ENCODE measurements at places on chromosomes 5 and 9. TPM values are rescaled to one million over a fixed set of nuclear protein-coding genes. Genes with fewer than 3 reads are reported as not detected.

- DNase-seq, result peak; percentile 18
These were observed 650 bp downstream of the ELP1 start for GRCh38 chr9:108933231-108933717.

- no peak for DNase-seq
These were observed 58.0 kb upstream of the COL15A1 start for GRCh38 chr9:98885575-98886295.

DNA sequence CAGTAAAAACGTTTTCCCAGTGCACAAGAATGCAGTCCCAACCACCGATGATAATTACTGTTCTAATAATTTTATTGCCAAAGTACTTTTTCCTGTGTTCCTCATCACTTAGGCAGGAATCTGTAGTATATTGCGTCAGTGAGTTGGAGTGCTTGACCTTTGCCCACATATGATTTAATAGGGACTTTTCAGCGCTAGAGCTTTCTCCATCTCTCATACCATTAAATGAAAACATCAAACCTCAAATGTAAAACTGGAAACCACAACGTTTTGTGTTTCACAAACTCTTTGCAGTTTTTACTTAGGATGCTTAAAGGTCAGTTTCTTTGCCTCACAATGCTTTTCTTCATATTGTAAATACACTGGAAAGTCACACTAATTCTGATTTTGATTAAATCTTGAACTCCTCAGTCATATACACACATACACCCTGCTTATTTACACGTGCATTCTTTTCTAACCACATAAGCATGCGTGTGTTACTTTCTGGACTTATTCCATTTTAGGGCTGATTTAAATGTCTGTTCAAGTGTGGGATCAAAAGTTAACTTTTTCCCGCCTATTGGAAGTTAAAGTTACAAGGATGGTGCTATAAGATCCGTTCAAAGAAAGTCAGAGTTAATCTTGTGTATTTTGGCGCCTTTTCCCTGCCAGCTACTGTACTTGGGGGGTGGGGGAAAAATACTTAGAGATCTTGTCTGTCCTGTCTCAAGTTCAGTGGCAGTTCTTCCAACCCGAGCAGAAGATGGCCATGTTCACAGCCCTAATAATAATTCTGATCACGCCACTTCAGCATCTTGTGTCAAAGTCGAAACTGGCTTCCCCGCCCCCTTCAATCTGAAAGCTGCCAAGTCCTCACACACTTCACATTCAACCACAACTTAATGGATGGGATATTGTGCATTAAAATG lies 6.6 kb upstream of the NFIB start:
- DNase-seq, result peak; percentile 81

DNA sequence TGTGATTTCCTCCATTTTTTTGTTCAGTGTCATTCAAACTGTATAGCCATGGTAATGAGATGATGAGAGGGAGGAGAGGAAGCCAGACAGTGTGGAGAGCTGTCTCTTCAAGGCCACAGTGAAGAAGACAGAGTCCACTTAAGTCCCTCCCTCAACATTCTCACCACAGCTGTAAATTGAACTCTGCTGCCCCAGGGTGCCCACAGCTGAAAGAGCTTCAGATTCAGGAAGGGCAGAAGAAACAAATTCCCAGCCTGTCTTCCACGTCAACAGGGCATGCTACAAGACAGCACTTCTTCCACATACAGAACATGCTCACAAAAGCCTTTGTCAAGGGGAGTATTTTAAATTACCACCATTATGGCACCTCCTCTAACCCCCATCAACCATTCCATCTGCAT lies 100.4 kb downstream of the KLHL3 start:
- DNase-seq, result peak; percentile 13

DNA sequence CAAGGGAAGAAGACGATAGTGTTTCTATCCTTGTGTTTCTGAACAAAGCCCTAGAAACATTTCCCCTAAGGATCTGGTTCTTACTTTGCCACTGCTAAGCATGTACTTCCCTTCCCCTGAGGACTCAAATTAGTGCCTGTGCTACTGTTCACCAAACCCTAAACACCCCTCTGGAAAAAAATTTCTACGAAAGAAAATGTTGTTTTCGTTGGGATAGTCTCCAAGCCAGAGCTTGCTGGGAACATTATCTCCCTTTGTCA lies 294.6 kb downstream of the BNC2 start:
- no peak for DNase-seq

DNA sequence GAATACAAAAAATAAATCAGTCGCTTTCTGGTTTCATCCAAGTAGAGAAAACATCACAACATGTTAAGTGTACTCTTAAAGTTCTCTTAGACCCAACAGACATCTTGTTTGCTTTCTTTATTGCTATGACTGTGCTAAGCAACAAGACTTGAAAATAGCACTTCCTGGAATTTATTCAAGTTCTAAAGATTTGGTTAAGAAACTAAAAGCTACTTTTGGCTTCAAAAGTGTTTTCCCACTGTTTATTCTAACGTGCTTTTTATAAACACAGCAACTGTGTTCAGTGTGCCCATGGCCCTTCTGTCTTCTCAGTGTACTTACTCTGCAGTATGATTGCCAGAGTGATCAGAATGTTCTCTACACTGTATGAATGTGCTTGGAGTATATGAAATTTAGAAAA lies 109.8 kb downstream of the GIN1 start:
- no peak for DNase-seq

- peak; percentile 61 for DNase-seq
These were observed 253.4 kb downstream of the ARHGAP26 start for GRCh38 chr5:143023411-143024096.

Gene ZFP37
- total RNA-seq, result 4.9 TPM

Gene BTNL8
- not detected for total RNA-seq

GRCh38 chr9:124530246-124530645 lies 23.0 kb upstream of the NR5A1 start:
- DNase-seq, result no peak

Gene SPATA31A3
- total RNA-seq, result not detected

Gene SLC1A1
- total RNA-seq, result 3.7 TPM

Gene TEX48
- not detected for total RNA-seq

Gene UBE2R2
- total RNA-seq, result 14.9 TPM

GRCh38 chr5:151020304-151021110 lies at the start of gene GPX3:
GPX3 (plus strand) TSS chr5:151020591; CDS start chr5:151020655, 64 bp downstream.
- DNase-seq, result no peak

DNA sequence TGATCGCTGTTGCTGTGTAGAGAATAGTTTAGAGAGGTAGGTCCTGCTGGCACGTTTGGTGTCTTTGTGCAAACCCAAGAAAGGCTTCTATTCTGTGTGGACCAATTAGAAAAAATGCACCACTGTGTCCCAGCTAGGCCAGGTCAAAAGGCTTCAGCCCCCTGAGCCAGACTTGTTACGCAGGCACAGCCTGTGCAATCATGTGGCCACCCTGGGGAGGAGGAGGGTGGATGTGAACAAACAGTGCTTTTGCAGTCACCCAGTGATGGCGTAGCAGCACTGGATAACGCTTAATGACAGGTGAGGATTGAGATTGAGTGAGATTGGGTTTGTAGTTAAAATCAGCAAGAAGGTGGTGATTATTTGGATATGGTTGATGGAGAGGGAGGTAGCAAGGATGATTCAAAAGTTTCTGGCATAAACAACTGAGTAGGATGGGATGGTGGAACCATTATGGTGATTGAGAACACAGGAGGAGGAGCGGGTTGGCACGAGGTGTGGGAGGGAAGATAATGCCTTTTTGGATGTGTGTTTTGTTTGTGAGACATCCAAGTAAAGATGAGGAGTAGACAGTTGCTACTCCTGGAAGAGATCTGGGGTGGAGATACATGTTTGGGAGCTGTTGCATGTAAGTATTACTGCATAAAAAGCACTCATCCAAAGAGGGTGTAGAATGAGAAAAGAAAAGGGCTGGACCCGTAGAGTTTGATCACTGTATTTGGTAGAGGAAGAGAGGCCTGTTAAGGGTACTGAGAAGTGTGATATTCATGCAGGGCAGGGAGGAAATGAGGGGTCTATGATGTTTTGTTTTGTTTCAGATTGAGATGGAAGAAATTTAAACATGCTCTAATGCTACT lies 6.7 kb downstream of the GCNT1 start:
- DNase-seq, result no peak

- peak; percentile 26 for DNase-seq
These were observed 2.8 kb downstream of the OR1L8 start for GRCh38 chr9:122580360-122580759.

- DNase-seq, result no peak
These were observed 31.7 kb upstream of the CDH6 start for GRCh38 chr5:31161781-31162181.

- DNase-seq, result no peak
These were observed 66.4 kb downstream of the EFNA5 start for GRCh38 chr5:107604146-107604910.

Gene ARSI
- 11.0 TPM for total RNA-seq

- DNase-seq, result no peak
These were observed 995 bp upstream of the SLC23A1 start for GRCh38 chr5:139383993-139384590.

Gene EIF4EBP3
- 1.6 TPM for total RNA-seq

Gene IL33
- total RNA-seq, result 0.11 TPM

Gene IFNA2
- not detected for total RNA-seq

DNA sequence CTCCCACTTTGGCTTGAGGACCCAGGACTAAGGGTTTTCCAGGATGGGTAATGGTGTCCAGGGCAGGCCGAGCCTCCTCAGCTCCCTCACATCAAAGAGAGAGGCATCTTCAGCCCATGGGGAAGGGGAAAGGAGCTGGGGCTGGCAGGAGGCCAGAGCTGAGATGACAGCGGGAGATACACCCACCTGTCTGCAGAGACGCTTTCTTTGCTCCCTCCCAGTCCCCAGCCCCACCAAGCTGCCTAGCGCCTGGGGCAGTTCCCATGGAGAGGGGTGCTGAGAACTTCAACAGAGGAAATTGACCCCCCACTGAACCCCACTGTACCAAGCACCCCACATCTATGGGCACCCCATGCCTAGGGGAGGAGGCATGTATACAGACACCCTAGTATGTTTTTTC lies 10.6 kb downstream of the PCDH1 start:
- DNase-seq, result no peak

GRCh38 chr5:36575361-36575781 lies 31.0 kb upstream of the SLC1A3 start:
- peak; percentile 74 for DNase-seq

GRCh38 chr5:127705120-127705892 lies 2.1 kb downstream of the CCDC192 start:
- peak; percentile 83 for DNase-seq

Data from LHCN-M2 (cell line).